ENCODE measurements at places on chromosomes 4 and X.

- no peak for DNase-seq
These were observed 551.4 kb upstream of the ADGRL3 start for GRCh38 chr4:60648774-60649173.

- no peak for DNase-seq
These were observed 72.1 kb downstream of the PARM1 start for GRCh38 chr4:75004755-75005668.

DNA sequence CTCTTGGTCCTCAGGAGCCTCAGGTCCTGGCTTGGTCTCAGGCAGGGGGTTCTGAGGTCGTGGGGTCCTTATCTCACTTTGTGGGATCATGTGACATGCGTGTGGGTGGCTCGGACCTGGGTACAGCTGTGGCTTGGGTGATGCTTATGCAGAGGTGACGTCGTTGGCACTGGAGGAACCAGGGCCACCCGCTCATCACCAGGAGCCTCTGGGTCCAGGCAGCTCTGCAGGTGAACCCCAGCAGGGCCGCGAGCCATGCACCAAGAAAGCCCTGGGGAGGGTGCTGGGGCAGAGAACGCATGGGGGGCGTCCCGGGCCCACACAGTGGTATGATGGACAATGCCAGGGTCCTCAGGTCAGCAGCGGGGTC lies 8.7 kb downstream of the ATP5ME start:
- no peak for DNase-seq

DNA sequence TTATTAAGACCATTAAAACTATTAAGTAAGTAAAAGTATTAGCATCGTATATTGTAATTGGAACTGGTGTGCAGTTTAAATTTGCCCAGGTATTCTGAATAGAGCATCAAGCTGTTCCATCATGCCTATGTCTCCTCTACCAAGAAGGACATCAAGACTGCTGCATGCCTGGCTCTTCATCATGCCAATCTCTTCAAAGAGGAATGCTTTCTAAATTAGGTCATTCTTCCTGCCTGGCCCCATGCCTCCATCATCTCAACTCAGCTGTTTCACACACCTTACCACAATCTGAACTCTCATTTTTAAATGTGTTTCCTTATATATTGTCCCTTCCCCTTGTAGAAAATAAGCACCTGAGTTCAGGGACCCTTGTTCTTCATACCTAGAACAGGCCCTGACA lies 270.5 kb upstream of the PPARGC1A start:
- no peak for DNase-seq

GRCh38 chr4:3423406-3423805 lies 18.4 kb upstream of the HGFAC start:
- no peak for DNase-seq

DNA sequence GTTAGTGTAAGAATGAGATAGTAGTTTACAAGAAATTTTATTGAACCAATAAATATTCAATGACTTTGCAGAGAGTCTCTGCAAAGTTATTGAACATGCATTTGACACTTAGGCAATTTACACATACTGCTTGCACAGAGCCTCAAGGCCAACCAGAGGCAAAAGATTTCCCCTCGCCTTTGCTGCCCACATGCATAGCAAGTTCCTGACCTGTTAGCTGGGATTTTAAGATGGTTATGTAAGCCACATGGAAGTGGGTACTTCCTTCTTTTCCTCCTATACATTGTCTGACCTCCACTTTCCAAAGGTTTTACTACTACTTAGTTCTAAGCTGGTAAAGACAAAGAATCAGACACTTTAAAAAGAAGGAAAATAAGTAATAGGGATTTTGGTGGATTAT lies 430.1 kb upstream of the FRG1 start:
- DNase-seq: no peak

GRCh38 chr4:175562542-175562941 lies 249.5 kb downstream of the GPM6A start:
- no peak for DNase-seq

DNA sequence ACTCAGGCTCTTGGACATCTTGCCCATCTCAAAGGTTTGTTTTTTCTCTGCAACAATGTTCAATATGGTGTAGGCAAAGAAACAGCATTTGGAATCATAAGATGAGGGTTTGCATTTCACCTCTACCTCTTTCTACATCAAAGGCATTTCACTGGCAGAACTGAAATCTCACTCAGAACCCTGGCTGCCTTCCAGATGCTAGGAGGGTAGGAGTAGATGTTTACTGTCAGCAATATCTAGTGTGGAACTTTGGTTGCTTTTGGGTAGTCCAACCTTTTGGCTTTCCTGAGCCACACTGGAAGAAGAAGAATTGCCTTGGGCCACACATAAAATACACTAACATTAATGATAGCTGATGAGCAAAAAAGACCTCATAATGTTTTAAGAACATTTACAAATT lies 297.0 kb upstream of the KLF3 start:
- no peak for DNase-seq

DNA sequence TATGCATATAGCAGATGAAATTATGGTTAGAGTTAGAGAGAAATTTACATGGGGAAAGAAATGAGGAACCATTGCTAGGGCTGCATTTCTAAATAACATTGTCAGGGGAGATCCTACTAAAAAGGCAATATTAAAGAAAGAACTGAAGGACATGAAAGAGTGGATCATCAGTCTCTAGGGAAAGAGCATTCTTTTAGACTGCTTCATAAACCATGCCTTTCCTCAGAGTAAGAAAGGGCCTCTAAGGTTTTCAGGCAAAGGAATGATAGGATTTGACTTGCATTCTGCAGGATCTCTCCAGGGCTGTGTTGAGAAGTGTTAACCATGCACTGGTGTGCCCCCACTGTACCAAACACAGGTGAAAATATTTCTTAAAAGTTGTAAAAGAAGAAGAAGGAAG lies 385.4 kb upstream of the MAD2L1 start:
- no peak for DNase-seq

DNA sequence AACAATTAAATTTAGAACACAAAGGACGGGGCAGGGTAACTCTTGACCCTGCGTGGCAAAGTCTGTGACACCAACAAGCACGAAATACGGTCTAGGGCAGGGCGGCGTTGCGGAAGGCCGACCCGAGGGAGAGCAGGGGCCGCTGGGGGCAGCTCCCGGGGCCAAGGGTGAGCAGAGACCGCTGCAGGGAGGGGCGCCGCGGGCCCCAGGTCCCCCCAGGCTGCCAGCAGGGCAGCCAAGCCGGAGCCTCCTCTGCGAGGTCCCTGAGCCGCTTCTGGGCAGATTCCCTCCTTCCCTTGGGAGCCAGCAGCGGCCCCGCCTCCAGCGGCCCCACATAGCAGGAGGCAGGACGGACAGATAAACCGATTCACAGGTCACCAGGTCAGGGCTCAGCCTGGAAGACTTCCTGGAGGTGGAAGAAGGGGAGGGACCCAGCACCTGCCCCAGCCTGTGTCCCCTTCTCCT lies 90.2 kb downstream of the FAM53A start:
- DNase-seq: no peak

GRCh38 chr4:100945789-100946188 lies 401.5 kb downstream of the PPP3CA start:
- no peak for DNase-seq

DNA sequence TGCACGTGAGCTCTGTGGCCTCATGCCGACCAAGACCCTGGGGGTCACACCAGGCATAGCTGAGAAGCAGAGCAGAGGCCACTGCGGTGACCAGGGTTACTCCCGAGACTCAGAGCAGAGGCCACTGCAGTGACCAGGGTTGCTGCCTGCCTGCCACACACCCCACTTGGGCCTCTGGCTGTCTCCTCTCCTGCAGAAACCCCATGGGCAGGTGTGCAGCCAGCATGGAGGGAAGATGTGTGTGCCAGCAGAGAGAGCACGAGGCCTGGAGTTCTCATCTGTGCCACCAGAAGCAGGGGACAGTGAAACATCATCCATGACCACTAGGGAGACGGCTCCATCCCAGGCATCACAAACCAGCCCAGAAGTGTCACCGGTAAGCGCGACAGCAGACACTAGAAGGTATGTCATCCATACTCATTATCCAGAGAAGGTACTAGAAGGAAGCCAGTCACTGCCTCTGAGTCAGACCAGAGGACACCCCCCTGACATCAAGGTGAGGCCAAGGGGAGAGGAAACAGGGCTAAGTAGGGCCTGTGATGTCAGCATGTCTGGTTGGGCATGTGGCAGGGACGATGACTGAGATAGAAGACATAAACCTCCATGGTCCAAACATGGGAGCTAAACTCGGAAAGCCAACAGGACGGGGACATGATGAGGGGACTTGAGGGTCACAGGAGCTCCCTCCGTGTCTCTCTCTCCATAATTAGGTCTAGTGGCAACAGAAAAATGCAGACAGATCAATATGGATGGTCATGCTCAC lies 24.2 kb upstream of the SPON2 start:
- DNase-seq: no peak

DNA sequence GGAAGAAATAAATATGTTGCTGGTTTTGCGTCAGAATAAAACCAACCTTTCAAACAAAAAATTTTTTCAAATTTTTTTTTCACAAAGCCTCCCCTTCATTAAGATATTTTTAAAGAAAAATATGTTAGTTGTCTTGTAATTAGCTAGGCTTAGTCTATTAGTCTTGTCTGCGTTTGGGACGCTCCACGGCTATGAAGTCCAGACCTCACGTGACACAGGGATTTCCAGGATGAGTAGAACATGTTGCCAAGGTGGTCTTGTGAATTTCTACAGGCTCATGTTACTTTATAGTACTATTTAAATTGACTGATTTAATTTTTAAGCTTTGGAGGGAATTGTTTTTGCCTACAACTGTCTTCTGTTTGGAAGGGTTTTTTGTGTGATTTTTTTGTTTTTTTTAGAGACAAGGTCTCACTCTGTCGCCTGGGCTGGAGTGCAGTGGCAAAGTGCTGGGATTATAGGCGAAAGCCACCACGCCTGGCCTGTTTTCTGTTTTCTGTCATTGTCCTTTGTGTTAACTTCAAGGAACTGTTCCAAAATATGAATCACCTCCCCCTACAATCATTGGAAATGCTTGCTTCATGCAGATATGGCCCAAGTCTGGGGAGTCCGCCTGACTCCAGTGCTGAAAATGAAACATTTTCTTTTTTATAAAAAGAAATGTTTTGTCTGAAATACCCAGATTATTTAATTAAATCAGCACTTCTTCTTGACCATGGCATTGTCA lies 26.2 kb downstream of the TMEM144 start:
- DNase-seq: no peak

All from AG09309 (cell line).